HTR-8/SVneo (cell line): ENCODE measurements at places on chromosomes 1 and 21.

DNA sequence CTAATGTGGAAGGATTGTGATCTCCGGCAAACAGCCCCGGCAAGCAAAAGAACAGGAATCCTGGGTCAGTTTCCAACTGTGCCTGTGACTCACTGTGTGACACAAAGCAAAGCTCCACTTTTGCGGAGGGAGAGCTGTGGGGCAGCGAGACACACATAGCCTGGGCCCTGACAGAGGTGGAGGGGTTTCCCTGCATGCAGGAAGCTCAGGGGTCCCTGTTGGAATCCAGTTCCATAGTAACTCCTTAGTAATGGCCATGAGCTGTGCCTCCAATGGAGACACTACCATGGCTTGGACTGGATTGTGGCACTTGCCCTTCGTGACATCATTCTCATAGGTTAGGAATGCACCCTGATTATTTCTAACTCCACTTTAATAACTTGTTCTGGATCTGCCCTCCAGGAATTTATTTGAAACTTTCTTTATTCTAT lies 47.0 kb upstream of the ATF3 start:
- peak; percentile 41 for DNase-seq

GRCh38 chr21:37871121-37871862 lies 45.0 kb downstream of the KCNJ6 start:
- DNase-seq, result no peak

GRCh38 chr21:17512253-17513213 lies at the start of gene CXADR:
Gene CXADR, plus strand, starts transcription at chr21:17513043. Its CDS starts 87 bp downstream, at chr21:17513130.
- peak; percentile 80 for DNase-seq

- DNase-seq, result peak; percentile 25
Observed at GRCh38 chr21:46639489-46640386, 4.3 kb downstream of the PRMT2 start.

- no peak for DNase-seq
Observed at GRCh38 chr1:82923931-82924330, 1075.0 kb downstream of the TTLL7 start.

DNA sequence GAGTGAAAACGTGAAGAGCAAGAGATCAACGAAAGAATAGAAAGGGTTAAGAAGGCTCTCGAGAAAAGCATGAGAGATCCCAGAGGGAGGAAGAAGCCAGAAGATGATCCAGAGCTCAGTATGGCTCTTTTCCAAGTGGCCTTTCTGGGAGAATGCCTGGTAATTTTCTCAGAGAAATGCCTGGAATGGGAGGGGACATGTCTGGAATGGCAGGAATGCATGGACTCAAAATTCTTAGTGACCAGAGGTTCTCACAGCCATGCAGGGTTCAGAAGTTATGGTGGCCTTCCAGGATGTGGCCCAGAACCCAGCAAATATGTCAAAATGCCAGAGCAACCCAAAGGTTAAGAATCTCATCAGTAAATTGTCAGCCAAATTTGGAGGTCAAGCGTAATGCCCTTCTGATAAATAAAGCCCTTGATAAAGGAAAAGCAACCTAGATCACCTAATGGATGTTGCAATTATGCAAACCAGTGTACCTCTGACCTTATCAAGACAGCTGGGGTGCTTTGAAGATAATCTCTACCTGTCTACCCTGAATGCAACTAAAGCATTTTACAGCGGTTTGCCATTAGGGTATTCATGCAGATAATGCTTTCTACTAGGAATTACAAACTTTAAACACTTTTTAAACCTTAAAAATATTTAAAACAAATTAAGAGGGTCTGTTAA lies 53.1 kb downstream of the NBPF6 start:
- peak; percentile 21 for DNase-seq

- DNase-seq, result no peak
Observed at GRCh38 chr1:54798769-54799641, 2.1 kb downstream of the TTC22 start.

DNA sequence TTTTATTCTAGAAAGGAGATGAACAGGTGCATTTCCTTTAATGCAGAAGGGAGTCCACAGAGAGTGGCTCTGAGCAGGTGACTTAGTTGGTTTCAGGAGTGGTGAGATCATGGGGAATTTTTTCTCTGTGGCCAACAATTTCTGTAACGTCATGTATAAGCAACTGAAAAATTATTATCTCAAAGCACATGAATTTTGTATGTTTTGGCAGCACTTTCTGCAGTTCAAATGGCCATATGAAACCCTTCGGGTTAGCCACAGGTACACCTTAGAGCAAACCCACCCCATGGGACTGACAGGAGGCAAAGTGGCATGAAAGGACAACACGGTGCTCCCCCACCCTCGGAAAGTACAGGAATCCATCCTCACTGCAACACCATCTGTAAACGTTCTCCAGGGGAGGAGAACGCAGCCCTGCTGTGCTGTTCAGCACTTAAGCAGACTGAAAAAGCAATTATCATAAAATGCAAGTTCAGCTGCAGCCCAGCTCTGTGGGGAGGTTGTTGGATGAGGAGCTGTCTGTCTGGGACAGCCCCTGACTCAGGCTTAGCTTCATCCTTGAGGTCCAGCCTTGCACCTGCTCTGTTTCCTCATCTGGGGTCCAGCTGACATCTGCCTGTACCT lies 55.8 kb upstream of the CLDN14 start:
- no peak for DNase-seq

GRCh38 chr1:187622545-187622944 lies 793.8 kb downstream of the PLA2G4A start:
- DNase-seq, result no peak

DNA sequence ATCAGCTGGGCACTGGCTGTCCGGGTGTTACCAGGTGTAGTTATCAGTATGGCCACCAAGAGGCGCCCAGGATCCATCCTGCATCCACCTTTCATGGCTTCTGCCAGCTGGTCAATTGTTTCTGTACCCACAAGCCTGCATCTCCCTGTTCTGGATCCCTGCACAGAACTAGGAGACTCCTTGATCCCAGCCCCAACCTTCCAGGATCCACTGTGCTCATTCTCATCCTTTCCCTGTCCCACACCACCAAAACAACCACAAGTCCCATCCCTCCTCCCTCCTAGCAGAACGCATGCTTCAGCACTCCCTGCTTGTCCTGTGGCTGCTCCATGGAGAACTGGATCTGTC lies 27.2 kb upstream of the FOXE3 start:
- DNase-seq, result peak; percentile 69

DNA sequence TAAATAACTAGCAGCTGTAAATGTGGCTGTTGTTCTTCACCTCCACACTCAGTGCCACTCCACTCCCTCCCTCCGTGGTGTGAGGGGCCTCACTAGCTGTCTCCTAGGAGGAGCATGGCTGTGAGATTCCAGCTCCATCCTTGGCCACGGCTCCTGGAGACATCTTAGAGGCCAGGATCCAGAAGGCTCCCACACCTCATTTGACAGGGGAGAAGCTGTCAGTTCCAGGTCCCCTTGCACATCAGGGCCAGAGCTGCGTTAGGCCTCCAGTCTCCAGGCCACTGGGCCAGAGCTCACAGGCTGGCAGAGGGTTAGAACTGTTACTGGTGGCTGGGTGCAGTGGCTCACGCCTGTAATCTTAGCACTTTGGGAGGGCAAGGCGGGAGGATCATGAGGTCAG lies 15.0 kb downstream of the PCSK9 start:
- DNase-seq, result no peak

DNA sequence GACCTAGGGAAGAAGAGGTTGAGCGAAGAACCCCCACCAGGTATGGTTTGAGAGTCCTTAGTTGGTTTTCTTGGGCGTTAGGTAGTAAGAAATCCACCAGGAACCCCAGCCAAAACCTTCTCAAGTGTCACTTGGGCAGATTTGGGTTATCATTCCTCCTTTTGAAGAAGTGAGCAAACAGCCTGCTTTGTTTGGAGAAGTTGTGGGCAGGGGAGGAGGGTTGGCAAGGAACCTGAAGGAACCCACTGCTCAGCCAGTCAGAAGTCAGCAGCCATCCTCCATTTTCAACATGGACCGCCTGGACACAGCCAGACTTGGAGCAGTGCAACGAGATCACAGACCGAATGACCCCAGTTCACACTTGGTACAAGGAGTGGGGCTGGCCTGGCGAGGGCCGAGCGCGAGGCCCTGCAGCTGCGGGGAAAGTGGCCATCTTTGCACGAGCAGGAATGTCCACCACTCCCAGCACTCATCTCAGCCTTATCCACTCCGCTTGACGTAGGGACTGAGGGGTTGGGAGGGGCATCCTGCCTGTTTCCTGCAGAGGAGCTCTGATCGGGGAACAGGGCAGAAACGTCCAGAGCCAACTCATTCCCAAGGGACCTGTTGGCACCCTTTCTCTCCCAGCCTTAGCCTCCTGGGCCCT lies 7.2 kb downstream of the ADPRS start:
- DNase-seq, result no peak

DNA sequence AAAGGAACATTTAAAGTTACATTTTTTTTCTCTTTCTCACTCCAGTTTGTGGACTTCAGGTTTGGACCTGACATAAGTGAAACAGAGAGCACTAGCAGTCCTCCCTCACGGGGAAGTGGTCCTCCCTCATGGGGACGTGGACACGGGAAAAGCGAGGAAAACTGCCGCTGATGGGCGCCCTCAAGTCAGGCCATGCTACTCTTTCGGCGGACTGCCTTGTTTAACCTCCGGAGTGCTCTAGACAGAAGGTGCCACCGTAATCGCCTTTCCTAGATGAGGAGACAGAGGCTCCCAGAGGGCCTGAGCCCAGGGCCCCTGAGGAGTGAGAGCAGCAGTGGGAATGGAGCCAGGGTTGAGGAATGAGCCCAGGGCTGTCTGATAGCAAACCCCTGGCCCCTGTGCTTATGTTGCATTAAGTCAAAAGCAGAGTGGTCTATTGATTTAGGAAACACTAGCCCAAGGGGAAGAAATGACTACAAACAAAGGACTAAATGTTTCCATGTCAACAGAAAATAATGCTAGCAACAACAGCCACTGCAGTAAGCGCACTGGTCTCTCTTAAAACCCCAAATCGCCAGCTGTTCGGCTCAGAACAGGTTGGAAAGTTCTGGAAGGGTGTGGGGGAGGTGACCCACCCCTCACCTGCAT lies 84.1 kb downstream of the DMRTB1 start:
- no peak for DNase-seq

DNA sequence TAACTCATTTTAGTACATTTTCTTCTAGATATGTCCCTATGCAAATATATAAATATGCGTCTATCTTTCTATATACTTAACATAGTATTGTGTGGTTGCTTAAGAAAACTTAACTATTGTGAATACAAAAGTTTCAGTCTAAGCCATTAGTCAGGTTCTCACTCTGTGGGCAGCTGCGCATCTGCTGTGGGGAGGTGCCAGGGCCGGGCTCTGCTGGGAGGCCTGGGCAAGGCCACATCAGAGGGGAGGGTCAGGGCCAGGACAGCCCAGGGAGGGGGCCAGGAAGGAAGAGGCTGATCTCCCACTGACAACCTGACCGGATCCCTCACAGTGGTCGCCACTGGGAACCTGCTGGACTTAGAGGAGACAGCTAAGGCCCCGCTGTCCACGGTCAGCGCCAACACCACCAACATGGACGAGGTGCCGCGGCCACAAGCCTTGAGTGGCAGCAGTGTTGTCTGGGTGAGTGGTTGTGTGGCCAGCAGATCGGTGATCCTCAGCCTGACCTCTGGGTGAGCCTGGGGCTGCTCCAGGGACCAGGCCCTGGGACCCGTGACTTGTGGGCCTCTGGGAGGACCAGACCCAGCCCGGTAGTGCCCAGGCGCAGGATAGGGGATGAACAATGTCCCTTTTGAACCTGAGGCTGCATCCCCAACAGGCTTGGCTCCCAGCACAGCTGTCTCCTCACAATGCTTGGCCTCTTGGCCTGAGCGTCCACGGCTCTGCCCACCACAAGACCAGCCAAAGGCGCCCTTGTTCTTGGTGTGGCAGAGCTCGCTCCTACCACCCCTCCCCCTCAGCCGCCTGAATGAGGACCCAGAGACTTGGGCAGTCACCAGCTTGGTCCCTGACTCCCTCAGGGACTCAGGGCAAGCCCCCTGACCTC lies 20.2 kb downstream of the LDLRAP1 start:
- no peak for DNase-seq
